ENCODE measurements at places on chromosomes 13 and 19. TPM values are rescaled to one million over a fixed set of nuclear protein-coding genes. Genes with fewer than 3 reads are reported as not detected.

Gene KL
- 1.2 TPM for total RNA-seq

Gene DACT3
- total RNA-seq, result 18.3 TPM

Gene TDRD12
- total RNA-seq, result not detected

Gene ARGLU1
- 29.0 TPM for total RNA-seq

Gene CCL25
- not detected for total RNA-seq

Gene KCTD4
- total RNA-seq, result 0.11 TPM

Gene GPR4
- 5.1 TPM for total RNA-seq

Gene SLC6A16
- 1.1 TPM for total RNA-seq

Gene MADCAM1
- total RNA-seq, result 0.22 TPM

Gene NUP58
- total RNA-seq, result 22.8 TPM

Gene SOX1
- not detected for total RNA-seq

Gene CBY2
- not detected for total RNA-seq

Gene MEDAG
- total RNA-seq, result 5.9 TPM

Gene KCNN4
- 0.38 TPM for total RNA-seq

Gene ZNF850
- 5.2 TPM for total RNA-seq

Gene GJB6
- not detected for total RNA-seq

Gene FFAR3
- not detected for total RNA-seq

Data from left ventricle myocardium inferior (tissue), 1 donor.